ENCODE measurements at places on chromosomes 5 and 9. TPM values are rescaled to one million over a fixed set of nuclear protein-coding genes. Genes with fewer than 3 reads are reported as not detected.

Gene GHR
- total RNA-seq = 7.9 TPM

GRCh38 chr9:26955222-26955903 is 849 bp upstream of the IFT74 start:
- peaks cover 2% of the 10 kb centered on the region for H3K36me3 ChIP-seq
- H3K27ac ChIP-seq = peak overlapping the region; percentile 99
- DNase-seq = no peak

- H3K27ac ChIP-seq = peak overlapping the region; percentile 64
- no peaks in the 10 kb centered on the region for H3K36me3 ChIP-seq
- no peak overlapping the region for H3K4me3 ChIP-seq
- DNase-seq = no peak
- peaks cover 31% of the 10 kb centered on the region for H3K4me1 ChIP-seq
Measured at GRCh38 chr9:82991671-82992070, 71.3 kb downstream of the RASEF start.

DNA sequence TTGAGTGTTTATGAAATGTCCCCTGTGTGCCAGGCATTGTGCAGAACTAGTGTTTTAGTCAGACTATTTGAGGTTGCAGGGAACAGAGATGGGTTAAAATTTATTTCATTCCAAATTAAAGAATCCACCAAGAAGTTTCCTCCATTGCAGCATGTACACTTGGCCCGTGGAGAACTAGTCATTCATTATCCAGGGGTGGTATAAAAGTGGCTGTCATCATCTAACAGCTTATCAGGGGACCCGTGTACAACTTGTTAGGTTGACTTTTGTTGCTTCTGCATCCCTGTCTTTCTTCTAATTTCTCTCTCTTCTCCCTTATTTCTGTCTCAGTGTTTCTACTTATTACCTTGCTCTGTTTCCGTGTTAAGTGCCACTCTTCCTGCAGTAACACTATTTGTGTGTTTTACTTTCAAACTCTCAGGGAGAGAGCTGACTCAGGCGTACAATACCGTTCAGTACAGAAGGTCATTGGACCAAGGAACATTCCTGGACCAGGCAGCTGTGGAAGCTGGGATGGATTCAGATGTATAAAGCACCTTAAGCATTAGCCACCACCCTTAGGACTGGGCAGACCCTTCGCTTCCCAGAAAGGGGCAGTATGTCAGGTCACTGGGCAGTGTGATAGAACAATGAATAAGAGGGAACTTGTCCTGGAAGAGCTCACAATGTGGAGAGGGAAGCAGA is 36.1 kb downstream of the MAP3K1 start:
- no peaks in the 10 kb centered on the region for H3K27me3 ChIP-seq
- peaks cover 57% of the 10 kb centered on the region for H3K4me1 ChIP-seq
- DNase-seq = no peak

- DNase-seq = no peak
- peaks cover 3% of the 10 kb centered on the region for H3K4me1 ChIP-seq
- no peak overlapping the region for H3K27ac ChIP-seq
- H3K4me3 ChIP-seq = no peak overlapping the region
Measured at GRCh38 chr5:66660396-66660795, 64.2 kb downstream of the MAST4 start.

Measured in mesothelial cell of epicardium (in vitro differentiated cells).